ENCODE measurements at places on chromosomes 3 and 15.
A peak's percentile ranks its signal among the peaks of the same experiment; 100 is the strongest.

DNA sequence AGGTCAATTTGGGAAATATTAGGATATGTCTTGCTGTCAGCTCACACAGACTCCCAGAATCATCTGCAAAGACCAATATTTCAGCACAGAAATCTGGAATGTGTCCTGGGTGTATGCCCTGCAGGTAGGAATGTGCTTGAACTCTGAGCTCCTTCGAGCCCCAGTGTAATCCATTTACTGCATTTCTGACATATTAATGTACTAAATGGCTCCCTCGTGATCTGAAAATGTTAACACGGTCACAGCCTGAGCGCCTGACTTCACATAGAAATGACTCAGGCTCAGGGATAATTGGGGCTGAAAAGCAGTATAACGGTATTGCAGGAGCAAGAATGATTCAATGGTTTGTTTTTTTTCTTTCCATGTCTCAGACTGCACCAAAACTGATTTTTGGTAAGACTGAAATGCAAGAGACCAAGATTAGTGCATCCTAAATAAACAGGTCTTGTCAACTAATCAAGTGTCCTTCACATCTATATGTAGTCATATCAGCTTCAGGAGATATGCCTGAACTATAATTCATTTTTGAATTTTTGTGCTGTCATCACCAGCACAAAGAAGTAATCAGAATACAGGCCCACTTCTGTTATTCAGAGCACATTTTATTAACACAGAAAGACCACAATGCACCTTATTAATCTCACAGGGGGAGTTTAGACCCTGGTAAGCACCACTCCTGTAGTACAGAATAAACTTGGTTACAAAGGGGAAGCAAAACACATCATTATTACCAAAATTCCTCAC lies 49.8 kb downstream of the DCLK3 start:
- DNase-seq: no peak

GRCh38 chr3:8777201-8777977 lies 8.0 kb upstream of the OXTR start:
- no peak for DNase-seq

- no peak for DNase-seq
These were observed 122.0 kb upstream of the PROK2 start for GRCh38 chr3:71906976-71907375.

DNA sequence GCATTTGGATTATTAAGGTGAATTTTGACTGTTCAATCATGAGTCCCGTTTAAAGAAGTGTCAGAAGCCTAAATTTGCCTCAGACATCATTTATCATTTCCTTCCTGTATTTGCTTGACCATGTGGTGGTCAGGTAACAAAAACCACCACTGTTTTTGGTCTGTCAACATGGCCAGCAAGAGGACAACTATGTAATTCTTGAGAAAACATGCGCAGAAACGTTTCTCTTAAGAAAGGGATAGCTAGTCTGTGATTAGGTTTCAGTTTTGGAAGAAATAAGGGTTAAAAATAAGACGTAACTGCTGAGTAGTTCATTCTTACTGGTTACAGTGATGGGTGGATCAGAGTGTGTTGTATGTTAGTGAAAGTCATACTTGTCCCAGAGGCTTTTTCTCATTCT lies 204.5 kb downstream of the AKAP13 start:
- no peak for DNase-seq

- DNase-seq: no peak
These were observed 58.4 kb upstream of the MINAR1 start for GRCh38 chr15:79373728-79374127.

DNA sequence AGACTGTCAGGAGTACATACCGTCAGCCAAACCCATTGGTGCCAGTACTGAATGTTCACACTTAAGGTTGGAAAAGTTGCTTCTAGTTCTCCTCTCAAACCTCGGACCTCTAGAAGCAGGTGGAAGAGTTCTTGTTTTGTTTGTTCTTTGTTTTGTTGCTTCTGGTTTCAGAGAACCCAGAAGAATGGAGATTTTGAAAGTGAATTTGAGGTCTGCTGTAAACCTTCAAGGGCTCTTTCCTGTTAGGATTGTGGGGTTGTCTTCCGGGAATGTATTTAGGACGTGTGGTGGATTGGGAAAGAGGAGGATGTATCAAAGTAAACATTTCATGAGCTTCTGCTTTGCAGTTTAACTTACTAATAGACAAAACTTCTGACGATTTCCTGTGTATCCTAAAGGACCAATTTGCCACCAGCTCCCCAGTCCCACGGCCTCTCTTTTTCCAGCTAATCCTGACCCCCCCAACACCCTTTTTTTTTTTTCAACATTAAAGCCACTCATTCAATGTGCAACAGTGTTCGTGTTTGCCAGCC lies 50.3 kb downstream of the FILIP1L start:
- DNase-seq: no peak

- no peak for DNase-seq
These were observed 46.4 kb downstream of the ZNF106 start for GRCh38 chr15:42444415-42445063.

DNA sequence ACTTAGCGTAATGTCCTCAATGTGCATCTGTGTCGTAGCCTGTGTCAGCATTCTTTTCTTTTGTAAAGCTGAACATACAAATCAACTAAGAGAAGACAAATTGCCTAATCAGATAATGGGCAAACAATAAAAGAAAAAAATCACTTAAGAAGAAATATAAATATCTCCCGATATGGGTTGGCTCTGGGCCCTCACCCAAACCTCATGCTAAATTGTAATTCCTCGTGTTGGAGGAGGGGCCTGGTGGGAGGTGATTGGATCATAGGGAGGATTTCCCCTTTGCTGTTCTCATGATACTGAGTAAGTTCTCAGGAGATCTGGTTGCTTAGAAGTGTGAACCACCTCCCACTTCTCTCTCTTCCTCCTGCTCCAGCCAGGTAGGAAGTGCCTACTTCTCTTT lies 285.0 kb upstream of the LYSMD4 start:
- DNase-seq: no peak

DNA sequence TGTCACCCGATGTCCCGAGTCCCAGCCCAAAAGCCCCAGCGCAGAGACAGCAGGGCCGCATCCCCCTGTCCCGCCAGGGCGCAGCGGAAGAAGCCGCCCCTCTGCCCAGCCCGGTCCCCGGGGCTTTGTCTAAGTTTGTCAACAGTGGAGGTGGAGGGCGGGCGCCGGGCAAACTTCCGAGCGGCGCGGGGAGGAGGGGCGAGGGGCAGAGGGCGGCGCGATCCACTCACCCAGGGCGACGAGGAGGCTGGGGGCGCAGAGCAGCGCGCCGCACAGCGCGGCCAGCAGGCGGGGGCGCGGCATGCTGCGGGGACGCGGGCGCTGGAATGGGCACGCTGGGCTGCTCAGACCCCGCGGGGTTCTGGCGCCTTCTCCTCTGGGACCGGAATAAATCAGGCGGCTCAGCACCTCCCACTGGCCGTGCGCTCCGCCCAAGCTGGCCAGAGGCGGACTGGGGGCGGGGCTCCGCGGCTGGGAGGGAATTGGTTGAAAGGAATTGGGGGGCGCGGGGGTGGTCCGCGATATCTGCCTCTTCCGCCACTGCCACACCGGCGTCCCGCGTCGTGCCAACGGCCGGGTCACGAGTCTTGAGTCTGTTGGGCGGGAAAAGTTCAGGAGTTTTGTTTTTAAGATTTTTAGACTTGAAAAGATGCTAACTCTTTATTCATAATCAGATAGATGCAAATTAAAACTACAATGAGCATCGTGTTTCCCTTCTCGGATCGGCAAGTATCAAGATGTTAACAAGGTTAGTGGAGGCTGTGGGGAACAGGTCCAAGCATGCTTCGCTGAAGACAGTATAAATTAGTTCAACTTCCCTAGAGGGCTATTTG lies at the start of gene MFGE8:
MFGE8 (minus strand) TSS at position 363 of the 833 bp plus-strand sequence; CDS start at position 303, 60 bp downstream.
- no peak for DNase-seq

GRCh38 chr3:145981056-145981455 lies 179.9 kb downstream of the PLOD2 start:
- DNase-seq: no peak

- DNase-seq: no peak
These were observed 50.6 kb upstream of the PHLDB2 start for GRCh38 chr3:111808439-111808838.

GRCh38 chr3:177186306-177186705 lies 11.0 kb downstream of the TBL1XR1 start:
- DNase-seq: no peak

DNA sequence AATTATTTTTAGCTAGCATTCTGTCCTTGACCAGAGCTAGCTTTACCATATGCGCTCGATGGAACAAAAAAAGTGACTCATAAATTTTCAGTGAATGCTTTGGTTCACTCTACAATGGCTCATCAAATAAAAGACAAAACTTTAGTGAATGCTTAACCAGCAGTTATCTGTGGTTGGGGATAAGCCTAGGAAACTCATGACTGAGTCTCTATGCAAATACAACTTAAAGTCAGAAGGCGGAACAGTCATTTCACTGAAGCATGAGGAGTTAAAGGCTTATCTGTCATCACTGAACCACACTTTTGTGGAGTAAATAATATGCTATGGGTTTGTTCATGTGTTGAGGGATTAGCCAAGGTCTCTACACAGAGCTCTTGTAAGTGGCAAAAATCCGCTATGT lies 308.4 kb downstream of the SQOR start:
- DNase-seq: no peak

- DNase-seq: no peak
These were observed 156.7 kb downstream of the KLF13 start for GRCh38 chr15:31483053-31483985.

GRCh38 chr15:63360170-63360569 lies 21.5 kb downstream of the CA12 start:
- no peak for DNase-seq

DNA sequence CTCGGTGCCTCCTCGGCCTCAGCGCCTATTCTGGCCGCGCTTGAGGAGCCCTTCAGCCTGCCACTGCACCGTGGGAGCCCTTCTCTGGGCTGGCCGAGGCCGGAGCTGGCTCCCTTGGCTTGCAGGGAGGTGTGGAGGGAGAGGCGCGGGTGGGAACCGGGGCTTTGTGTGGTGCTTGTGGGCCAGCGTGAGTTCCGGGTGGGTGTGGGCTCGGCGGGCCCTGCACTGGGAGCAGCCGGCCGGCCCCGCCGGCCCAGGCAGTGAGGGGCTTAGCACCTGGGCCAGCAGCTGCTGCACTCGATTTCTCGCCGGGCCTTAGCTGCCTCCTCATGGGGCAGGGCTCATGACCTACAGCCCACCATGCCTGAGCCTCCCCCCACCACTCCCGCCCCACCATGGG lies 26.6 kb upstream of the TRIM42 start:
- DNase-seq: no peak

GRCh38 chr3:170534227-170534626 lies 51.6 kb downstream of the SLC7A14 start:
- DNase-seq: no peak

GRCh38 chr3:40191850-40192448 lies 117.6 kb upstream of the EIF1B start:
- peak; percentile 3 for DNase-seq

DNA sequence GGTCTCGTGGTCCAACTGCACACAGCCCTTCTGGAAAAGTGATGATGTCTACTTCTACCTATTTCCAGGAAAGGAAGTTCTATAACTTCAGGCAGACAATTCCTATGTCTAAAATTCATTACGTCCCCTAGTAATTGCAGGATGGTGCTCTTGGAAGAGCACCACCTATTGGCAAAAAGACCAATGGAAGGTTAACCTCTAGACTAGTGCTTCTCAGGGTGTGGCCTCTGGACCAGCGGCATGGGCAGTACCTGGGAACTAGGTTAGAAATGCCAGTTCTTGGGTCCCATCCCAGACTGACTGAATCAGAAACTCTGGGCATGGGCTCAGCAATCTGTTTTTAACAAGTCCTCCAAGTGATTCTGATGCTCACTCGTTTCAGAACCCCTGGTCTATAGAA lies 258.3 kb upstream of the ICE2 start:
- DNase-seq: no peak

- no peak for DNase-seq
These were observed 199.5 kb upstream of the WNT5A start for GRCh38 chr3:55686426-55687254.

DNA sequence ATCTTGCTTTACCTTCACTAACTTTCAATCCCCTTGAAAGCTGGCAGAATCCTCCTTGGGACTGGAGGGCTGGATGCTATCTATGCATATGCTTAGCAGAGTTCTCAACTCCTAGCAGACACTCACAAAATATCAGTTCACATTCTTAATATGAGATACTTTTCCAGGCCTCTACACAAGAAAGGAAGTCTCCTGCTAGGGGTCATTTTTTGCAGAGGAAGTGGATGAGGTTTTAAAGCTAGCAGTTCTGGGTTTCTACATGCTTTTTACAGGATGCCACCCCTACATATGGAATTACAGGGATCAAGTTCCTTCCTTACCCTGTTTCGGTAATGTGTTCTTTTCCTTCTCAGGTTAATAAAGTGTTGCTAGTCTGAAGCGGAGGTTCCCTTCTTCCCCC lies 206.3 kb upstream of the TP63 start:
- no peak for DNase-seq

GRCh38 chr3:27715863-27716262 lies 6.3 kb downstream of the EOMES start:
- no peak for DNase-seq

- DNase-seq: no peak
These were observed 49.0 kb upstream of the SELENOK start for GRCh38 chr3:53940623-53941022.

- DNase-seq: no peak
These were observed 155.5 kb upstream of the ROPN1 start for GRCh38 chr3:124147429-124147828.

DNA sequence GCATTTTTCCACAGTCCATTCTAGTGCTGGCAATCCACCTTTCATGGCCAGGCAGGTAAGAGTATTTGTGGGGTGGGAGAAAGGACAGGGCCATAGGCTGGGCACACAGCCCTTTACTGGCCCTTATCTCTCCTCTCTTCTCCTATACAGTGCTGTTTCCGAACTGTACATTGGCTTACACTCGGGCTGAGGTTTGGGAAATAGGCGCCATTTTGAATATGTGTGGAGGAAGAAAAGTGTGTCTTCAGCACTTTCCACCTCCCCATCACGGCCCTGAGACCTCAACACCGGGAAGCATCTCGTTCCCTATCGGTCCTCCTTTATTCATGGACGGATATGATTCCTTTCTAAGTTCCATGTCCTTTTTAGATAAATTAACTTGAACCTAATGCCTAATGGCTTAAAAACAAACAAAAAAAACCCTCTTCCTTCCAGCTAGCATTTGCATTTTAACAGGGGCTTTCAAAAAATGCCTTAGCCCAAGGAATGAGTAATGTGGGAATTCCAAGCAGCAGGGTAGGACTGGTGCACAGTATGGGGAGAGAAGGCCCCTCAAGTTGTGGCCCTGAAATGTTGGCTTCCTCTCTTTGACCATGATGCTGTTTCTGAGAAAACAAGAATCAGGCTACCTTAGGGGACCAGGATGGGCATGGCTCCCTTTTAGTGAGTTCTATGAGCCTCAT lies 24.5 kb downstream of the CD86 start:
- DNase-seq: no peak

GRCh38 chr15:32838338-32838737 lies 120.5 kb downstream of the GREM1 start:
- DNase-seq: peak; percentile 23

DNA sequence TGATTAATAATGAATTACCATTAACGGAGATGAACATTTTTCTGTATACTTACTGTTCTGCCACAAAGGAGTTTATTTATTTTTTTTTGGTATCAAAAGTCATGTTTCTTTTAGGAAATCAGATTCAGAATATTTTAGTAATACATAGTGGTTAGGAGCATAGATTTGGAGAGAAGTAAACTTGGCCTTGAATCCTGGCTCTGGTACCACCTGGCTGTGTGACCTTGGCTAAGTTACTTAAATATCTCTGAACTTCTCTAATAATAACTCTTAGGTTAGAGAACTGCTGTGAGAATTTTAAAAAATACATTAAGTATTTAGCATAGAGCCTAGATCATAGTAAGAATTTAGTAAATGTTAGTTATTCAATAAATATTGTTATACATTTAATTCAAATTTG lies 309.1 kb downstream of the RBMS3 start:
- DNase-seq: no peak

GRCh38 chr3:119428538-119428937 lies 34.9 kb downstream of the TMEM39A start:
- DNase-seq: no peak

All from NCI-H1092 treated with DMSO at 0.1 percent for 48 hours (cell line).